Occipital lobe (tissue), 3 donors: ENCODE measurements at places on chromosomes 2 and 18. TPM values are rescaled to one million over a fixed set of nuclear protein-coding genes. Genes with fewer than 3 reads are reported as not detected.

DNA sequence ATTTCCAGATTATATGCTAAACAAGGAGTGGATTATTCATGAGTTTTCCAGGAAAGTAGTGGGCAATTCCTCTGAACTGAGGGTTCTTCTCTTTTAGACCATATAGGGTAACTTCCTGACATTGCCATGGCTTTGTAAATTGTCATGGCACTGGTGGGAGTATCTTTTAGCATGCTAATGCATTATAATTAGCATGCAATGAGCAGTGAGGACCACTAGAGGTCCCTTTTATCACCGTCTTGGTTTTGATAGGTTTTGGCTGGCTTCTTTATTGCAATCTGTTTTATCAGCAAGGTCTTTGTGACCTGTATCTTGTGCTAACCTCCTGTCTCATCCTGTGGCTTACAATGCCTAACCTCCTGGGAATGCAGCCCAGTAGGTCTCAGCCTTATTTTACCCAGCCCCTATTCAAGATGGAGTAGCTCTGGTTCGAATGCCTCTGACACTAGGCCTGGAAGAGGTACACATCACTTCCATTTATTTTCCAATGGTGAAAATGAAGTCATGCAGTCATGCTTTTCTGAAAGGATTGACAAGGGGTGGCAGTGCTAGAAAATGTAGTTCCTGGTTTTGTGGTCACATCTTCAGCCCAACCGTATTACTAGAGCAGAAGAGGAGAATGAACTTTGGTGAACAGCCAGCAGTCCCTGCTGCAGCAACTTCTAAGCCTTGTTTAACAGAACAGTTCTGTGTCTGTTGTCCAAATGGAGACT is 26.6 kb upstream of the ITGA4 start:
- no peak for DNase-seq

GRCh38 chr2:42050010-42050702 is 2.3 kb downstream of the PKDCC start:
- DNase-seq, result no peak

GRCh38 chr2:217928324-217929181 is 74.2 kb downstream of the TNS1 start:
- DNase-seq, result no peak

The SPDYA gene
- total RNA-seq, result 1.4 TPM

The FBXO48 gene
- total RNA-seq, result 0.94 TPM
